Panc1 (cell line): ENCODE measurements at places on chromosomes 2 and 18.

DNA sequence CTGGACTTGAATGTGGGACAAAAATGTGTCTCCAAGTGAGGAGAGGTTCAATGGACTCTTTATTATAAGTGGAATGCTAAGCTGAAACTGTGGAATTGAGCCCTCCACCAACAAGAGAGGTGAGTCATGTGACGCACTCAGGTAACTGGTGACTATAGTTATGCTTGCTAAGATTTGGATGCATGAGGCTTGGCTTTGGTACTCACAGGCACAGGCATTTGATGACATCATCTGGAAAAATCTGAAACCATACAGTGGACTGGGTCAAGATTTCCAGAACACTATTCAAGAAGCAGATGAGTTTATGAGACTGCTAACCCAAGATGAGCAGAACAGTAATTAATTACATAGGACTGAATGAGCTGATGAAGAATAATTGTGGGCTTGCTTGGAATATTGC is 15.7 kb upstream of the SULT1C3 start:
- no peaks in the 10 kb centered on the region for H3K4me1 ChIP-seq
- H3K36me3 ChIP-seq: no peaks in the 10 kb centered on the region
- no peak for DNase-seq
- no peak overlapping the region for H3K27ac ChIP-seq
- H3K4me3 ChIP-seq: no peak overlapping the region
- H3K27me3 ChIP-seq: no peaks in the 10 kb centered on the region

DNA sequence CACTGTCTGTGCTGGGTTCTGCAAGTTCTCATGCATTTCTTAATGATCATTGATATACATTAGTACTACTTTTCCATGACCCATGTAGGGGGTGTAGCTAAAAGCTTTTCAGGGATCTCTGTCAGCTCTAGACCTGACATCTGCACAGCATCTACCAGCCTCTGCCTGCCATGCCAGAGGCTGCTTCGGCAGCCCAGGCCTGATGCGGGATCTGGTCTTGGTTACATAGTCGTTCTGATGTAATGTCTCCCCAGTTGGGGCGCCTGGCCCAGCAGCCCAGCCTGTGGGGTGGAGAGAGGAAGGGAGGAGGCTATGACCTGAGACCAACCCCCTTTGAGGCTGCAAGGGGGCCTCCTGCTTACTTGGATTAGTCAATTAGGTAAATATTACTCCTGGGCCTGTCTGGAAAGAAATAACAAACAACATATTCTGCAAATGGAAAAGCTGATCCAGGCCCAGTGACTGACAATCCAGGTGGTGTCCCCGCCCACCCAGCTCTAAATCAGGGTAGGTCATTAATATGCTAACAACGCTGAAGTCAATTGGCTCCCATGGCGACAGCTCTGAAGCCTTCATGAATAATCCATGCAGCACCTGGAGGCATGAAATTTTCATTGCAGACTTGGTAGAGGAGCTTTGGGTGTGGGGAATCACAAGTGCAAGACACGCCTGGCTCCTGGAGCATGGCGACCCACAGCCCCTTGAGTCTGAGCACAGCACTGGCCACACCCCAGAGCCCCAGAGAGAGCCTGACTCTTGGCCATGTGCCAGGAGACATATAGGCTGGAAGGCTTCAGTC is 575.3 kb downstream of the CMPK2 start:
- no peak for DNase-seq
- H3K36me3 ChIP-seq: no peaks in the 10 kb centered on the region
- H3K27ac ChIP-seq: no peak overlapping the region
- no peaks in the 10 kb centered on the region for H3K27me3 ChIP-seq
- H3K4me3 ChIP-seq: no peak overlapping the region
- H3K4me1 ChIP-seq: no peaks in the 10 kb centered on the region

- H3K27ac ChIP-seq: no peak overlapping the region
- H3K36me3 ChIP-seq: no peaks in the 10 kb centered on the region
- no peaks in the 10 kb centered on the region for H3K27me3 ChIP-seq
These were observed 182.5 kb upstream of the OSR1 start for GRCh38 chr2:19540739-19541525.

DNA sequence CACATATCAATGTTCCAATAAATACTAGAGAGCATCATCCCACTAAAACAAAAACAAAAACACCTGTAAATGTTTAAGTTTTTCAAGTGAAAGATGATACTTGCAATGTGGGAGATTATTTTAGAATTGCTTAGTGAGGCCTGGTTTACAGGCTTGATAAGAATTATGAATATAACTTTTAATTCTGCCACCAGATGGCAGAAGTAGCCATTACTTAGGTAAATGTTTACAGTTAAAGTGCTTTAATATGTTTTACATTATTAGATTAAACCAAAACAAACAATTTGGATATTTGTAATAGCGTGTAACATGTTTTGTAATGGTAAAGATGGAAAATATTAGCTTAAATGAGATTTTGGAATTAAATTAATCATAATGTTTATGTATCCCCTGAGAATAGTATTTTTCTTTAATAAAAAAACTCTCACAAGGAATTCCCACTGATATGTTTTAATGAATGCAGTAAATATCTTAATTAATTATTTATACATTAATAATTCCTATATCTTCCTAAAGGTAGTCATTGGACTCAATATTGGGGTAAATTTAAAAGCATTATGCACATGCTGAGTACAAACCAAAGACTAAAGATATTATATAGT is 522.0 kb downstream of the SPAG16 start:
- H3K4me1 ChIP-seq: no peaks in the 10 kb centered on the region
- no peak for DNase-seq
- no peak overlapping the region for H3K4me3 ChIP-seq
- H3K27ac ChIP-seq: no peak overlapping the region
- no peaks in the 10 kb centered on the region for H3K36me3 ChIP-seq
- H3K27me3 ChIP-seq: no peaks in the 10 kb centered on the region

GRCh38 chr18:8890957-8891464 is 185.7 kb downstream of the MTCL1 start:
- no peaks in the 10 kb centered on the region for H3K27me3 ChIP-seq
- DNase-seq: peak; percentile 66
- H3K36me3 ChIP-seq: no peaks in the 10 kb centered on the region
- peaks cover 5% of the 10 kb centered on the region; the same call in 1 of the 2 replicates for H3K4me1 ChIP-seq
- peak overlapping the region; percentile 34 for H3K27ac ChIP-seq

DNA sequence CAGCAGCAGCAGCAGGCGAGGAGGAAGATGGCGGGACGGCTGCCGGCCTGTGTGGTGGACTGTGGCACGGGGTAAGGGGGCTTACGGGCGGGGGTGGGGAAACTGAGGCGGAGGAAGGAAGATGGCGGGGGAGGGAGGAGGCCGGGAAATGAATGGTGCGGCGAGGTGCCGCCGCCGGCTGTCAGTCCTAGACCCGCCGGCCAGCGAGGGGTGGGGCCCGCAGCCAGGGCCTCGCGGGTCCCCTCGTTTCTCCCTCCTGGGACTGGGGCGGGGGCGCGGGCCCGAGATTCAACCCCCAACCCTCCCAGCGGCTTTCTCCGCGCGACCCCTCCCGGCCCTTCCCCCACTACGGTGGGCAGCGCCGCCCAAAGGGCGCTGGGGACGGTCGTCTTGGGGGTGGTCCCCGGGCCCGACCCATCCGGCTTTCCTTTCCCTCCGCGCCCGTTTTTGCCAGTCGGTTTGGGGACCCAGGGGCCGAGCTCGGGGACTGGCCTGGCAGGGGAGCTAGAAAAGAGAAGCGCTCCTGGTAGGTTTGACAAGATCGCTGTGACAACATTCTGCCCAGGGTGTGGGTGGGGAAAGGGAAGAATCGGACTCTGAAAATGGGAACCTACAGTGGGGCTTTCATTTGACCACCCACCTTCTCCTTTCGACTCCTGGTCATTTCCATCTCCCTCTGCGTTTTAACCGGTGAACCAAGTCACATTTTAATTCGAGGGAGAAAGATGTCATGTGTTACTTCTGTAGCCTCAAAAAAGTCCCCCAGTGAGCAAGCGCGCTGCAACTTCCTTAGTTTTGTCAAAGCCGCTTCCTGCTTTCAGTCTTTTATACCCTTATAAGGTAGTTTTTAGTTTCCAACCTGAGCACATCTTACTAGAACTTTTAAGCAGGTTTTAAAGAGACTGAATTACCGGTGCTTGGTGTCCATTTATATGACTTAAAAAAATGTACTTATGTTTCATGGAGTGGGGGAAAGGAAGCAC is 655 bp downstream of the ACTR3 start:
- no peaks in the 10 kb centered on the region; the same call in 1 of the 2 replicates for H3K36me3 ChIP-seq
- no peaks in the 10 kb centered on the region for H3K27me3 ChIP-seq
- H3K4me1 ChIP-seq: peaks cover 55% of the 10 kb centered on the region
- peak overlapping the region; percentile 87 for H3K27ac ChIP-seq
